ENCODE measurements at places on chromosomes 11 and 22. TPM values are rescaled to one million over a fixed set of nuclear protein-coding genes. Genes with fewer than 3 reads are reported as not detected.

GRCh38 chr11:6321356-6321755 is 1.1 kb upstream of the CAVIN3 start:
- H3K36me3 ChIP-seq: peaks cover 16% of the 10 kb centered on the region
- H3K4me3 ChIP-seq: peak overlapping the region; percentile 60
- peak overlapping the region; percentile 96 for H3K27ac ChIP-seq
- H3K4me1 ChIP-seq: peaks cover 34% of the 10 kb centered on the region
- no peak for DNase-seq

GRCh38 chr11:64583296-64584262 is 7.4 kb upstream of the SLC22A12 start:
- no peak overlapping the region for H3K4me3 ChIP-seq
- no peaks in the 10 kb centered on the region for H3K4me1 ChIP-seq
- H3K27me3 ChIP-seq: peaks cover 35% of the 10 kb centered on the region
- DNase-seq: no peak

- H3K27me3 ChIP-seq: no peaks in the 10 kb centered on the region
- H3K27ac ChIP-seq: no peak overlapping the region
- H3K4me3 ChIP-seq: no peak overlapping the region
- no peaks in the 10 kb centered on the region for H3K4me1 ChIP-seq
Measured at GRCh38 chr11:110207123-110207522, 89.3 kb downstream of the RDX start.

Gene B4GALNT4
- total RNA-seq: not detected
